RWPE2 (cell line): ENCODE measurements at places on chromosomes 7 and 10.

- DNase-seq: no peak
Observed at GRCh38 chr7:36880108-36880507, 155.8 kb upstream of the AOAH start.

GRCh38 chr7:94450044-94450697 lies 55.5 kb downstream of the COL1A2 start:
- DNase-seq: no peak

- no peak for DNase-seq
Observed at GRCh38 chr10:74451127-74451829, 300.3 kb downstream of the ADK start.

DNA sequence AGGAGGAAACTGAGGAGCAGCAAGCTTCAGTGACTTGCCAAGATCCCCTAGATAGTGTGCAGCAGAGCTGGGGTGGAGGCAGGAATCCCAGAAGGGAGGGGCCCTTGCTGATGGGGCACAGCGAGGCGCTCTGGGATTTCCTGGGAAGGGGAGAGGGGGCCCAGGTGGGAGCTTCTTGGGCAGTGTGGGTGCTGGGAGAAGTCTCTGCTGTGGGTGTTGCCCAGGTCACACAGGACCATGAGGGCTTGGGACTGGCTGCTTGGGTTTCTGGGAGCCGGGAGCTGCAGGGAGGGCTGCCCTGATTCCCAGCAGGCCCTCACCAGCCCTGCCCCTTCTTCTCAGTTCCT lies 55.2 kb downstream of the TSPAN15 start:
- DNase-seq: no peak

- no peak for DNase-seq
Observed at GRCh38 chr10:454860-455259, 234.6 kb downstream of the DIP2C start.
